ENCODE measurements at places on chromosomes 13 and 19. TPM values are rescaled to one million over a fixed set of nuclear protein-coding genes. Genes with fewer than 3 reads are reported as not detected.

ZNF101 gene
- total RNA-seq, result 45.5 TPM

GFY gene
- total RNA-seq, result not detected

ZNF302 gene
- 14.4 TPM for total RNA-seq

FGF9 gene
- 0.40 TPM for total RNA-seq

USHBP1 gene
- 0.30 TPM for total RNA-seq

OVOL3 gene
- total RNA-seq, result not detected

CLEC17A gene
- not detected for total RNA-seq

RANBP3 gene
- total RNA-seq, result 105 TPM

ERICH4 gene
- total RNA-seq, result not detected
